ENCODE measurements at places on chromosomes 7 and 10. TPM values are rescaled to one million over a fixed set of nuclear protein-coding genes. Genes with fewer than 3 reads are reported as not detected.
A peak's percentile ranks its signal among the peaks of the same experiment; 100 is the strongest.

DNA sequence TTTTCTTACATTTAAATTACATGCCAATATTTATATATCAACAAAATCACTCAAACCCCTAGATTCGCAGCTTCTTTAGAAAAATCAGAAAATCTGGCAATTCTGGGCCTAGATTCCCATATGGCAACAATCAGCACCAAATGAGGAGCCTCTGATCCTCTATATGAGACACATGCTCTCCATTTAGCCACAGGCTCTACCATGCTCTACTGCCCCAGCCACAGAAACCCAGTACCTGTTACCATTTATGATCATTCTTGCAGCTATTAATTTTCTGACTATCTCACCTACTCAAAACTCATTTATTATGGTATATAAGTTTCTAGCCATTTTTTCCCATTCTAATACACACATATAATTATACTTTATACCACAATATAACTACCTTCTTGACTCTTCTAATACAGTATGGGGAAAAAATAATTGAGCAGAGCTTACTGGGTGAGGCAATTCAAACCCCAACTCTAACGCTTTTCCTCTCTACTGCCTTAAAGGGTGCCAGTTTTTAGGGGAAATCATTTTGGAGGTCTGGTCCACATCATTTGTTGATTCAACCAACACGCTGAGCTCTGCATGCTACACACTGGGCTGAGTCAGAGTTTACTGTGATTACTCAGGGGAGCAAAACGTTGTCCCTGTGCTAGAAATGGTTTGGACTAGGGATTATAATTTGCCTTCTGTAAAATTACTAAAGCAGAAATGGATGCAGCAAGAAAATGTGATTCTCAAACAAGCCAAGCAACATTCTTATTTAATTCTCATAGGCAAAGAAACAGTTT, 11.6 kb downstream of the PDLIM1 start:
- H3K36me3 ChIP-seq, result no peaks in the 10 kb centered on the region
- no peak for DNase-seq
- H3K27me3 ChIP-seq, result peaks cover 6% of the 10 kb centered on the region
- H3K4me1 ChIP-seq, result no peaks in the 10 kb centered on the region
- no peak overlapping the region for H3K27ac ChIP-seq

DNA sequence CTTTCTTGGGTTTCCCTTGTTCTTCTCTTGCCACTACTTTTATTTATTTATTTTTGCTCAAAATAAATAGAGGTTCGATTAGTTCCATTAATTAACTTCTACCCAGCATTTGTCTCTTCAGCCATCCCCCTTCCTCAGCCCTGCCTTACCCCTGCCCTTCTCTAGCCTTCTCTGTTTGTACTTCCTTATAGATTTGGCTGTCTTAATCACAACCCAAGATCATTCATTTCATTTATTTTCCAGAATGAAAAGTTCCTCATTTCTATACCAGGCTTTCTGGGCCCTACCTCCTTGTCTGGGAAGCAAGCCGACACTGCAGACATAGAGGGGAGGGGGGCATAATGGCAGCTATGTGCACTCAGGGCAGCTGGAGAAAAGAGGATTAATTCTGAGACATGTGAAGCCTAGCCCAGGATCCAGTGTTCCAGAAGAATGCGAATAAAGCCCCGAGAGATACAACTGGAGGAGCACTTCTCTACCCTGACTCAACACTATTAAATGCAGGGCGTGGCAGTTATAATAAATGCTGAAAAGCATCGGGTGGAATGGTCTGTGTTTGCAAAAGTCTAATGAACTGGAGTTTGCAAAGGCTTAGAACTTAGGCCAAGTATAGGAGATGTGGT, 6.4 kb upstream of the PDCD4 start:
- DNase-seq, result no peak
- peak overlapping the region; percentile 94 for H3K4me3 ChIP-seq
- H3K27ac ChIP-seq, result peak overlapping the region; percentile 100
- H3K27me3 ChIP-seq, result no peaks in the 10 kb centered on the region
- peaks cover 3% of the 10 kb centered on the region for H3K36me3 ChIP-seq

DNA sequence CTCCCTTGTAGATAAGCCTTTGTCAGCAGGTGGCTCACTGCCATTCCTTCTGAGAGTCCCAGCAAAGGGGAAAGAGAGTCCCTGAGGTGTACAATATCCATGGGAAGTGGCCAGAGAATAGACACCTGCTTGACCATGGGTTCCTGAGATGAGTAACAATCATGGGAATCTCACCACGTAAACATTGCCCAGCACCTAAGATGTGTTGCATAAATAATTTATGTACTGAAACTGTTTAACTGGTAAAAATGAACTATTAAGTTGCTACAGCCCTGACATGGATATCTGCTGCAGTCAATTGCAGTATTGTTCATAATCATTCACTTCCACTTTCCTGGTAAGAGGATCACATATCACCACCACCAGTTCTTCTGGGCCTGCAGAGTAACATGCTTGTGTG, 123.8 kb upstream of the INHBA start:
- H3K36me3 ChIP-seq, result no peaks in the 10 kb centered on the region
- no peaks in the 10 kb centered on the region for H3K4me1 ChIP-seq
- H3K27me3 ChIP-seq, result peaks cover 3% of the 10 kb centered on the region
- H3K4me3 ChIP-seq, result no peak overlapping the region
- DNase-seq, result no peak

GRCh38 chr7:830069-830468, 2.2 kb upstream of the SUN1 start:
- DNase-seq, result no peak
- H3K27me3 ChIP-seq, result no peaks in the 10 kb centered on the region
- H3K36me3 ChIP-seq, result no peaks in the 10 kb centered on the region
- H3K4me3 ChIP-seq, result no peak overlapping the region
- peak overlapping the region; percentile 87 for H3K27ac ChIP-seq
- peaks cover 61% of the 10 kb centered on the region for H3K4me1 ChIP-seq

DNA sequence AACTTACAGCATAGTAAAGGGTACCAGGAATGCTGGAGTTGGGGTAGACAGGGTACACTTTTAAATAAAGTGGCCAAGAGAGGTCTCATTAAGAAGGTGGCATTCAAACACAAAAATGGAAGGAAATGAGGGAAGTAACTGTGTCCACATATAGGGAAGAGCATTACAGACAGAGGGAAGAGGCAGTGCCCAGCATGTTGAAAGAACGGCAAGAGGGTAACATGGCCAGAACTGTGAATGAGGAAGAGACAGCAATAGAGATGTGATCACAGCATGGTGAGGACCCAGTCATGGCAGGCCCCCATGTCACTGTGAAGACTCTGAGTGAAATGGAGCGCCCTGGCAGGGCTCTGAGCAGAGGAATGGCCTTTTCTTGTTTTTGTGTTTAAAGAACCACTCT, 35.1 kb upstream of the ZNRF2 start:
- DNase-seq, result no peak
- no peaks in the 10 kb centered on the region for H3K36me3 ChIP-seq
- no peaks in the 10 kb centered on the region for H3K27me3 ChIP-seq
- peaks cover 17% of the 10 kb centered on the region for H3K4me1 ChIP-seq
- peak overlapping the region; percentile 24 for H3K27ac ChIP-seq

COL17A1 gene
- total RNA-seq, result not detected

Data from naive thymus-derived CD8-positive, alpha-beta T cell (primary cell).